Bronchial smooth muscle cell (primary cell): ENCODE measurements at places on chromosomes 2 and 18. TPM values are rescaled to one million over a fixed set of nuclear protein-coding genes. Genes with fewer than 3 reads are reported as not detected.

NCKAP5 gene
- total RNA-seq: 0.52 and 1.1 TPM in 2 replicates

CWC22 gene
- 13.3 and 18.1 TPM in 2 replicates for total RNA-seq

GREB1 gene
- 0.47 and 0.60 TPM in 2 replicates for total RNA-seq

GPBAR1 gene
- not detected in 2 replicates for total RNA-seq

CACNB4 gene
- total RNA-seq: 0.95 and 1.3 TPM in 2 replicates
